ENCODE measurements at places on chromosomes 16 and 17.

- DNase-seq, result no peak
Observed at GRCh38 chr17:6994666-6995256, 1.1 kb upstream of the ALOX12 start.

DNA sequence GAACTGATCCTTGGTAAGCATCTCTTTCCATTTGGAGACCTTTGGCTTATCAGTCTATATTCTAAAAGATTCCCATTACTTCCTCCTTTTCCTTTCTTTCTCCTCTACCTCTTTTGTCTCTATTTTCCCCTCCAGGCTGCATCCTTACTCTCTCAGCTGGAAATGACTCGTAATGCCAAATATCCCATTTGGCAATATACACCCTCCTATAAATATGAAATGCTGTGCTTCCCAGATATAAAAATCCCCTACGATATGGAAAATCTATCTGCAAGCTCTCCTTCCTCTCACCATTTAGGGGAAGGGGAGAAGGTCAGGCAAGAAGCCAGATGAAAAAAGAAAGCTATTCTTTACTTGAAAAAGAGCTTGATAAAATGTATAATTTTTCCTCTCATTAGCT lies 39.9 kb downstream of the XPO6 start:
- no peak for DNase-seq

DNA sequence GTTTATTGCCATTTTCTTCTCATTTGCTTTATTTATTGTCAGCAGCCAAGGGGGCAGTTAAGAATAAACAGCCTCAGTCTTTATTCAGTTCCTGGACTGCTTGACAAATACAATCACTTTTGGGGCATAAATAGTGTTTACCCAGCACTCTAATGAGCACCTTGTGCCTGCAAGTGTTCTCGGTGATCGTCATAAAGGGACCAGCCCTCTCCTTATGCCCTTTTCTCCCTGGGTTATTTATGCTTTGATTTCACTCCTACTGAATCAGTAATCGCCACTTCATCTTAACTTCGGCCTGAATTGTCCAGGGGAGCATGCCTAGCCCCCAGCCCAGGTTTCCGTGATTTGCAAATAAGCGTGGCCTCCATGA lies 55.7 kb upstream of the CACNG5 start:
- DNase-seq, result no peak

DNA sequence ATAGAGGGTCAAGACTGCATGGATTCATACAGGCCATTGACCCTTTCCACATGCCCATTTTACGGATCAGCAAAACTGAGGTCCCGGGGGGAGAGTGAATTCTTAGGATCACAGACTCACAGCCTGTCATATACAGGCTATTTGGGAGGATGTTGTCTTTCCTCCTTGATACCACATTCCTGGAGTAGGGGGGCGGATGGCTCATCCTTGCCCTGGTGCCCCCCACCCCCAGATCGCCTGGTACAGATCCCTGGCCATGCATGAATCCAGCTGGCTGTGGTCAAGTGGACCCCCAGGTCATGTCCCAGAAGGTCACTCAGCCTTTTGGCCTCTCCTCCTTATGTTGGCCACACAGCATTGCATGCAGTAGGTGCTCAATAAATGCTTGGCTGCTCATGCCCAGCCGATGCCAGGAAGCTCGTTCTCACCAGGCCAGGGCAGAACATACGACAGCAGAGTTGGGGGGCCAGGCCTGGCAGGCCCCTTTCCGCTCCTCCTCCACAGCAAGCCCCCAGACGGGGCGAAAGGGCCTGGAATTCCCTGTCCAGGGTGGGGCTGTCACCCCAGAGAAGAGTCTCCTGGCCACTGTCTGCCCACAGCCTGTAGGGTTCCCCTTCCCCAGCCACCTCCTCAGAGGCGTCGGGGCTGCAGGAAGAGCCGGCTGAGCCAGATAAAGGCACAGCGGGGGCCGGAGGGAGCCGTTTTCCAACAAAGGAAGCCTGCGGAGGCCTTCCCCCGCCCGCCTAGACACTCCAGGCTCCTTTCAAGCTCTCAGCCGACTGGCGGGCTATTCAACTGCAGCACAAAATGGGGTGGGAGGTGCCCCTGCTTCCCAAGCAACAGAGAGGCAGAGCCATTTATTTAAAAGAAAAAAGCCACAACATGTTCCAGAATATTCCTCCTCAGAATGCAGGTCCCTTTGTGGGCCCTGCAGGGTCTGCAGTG lies 215.7 kb upstream of the CIBAR2 start:
- DNase-seq, result no peak

DNA sequence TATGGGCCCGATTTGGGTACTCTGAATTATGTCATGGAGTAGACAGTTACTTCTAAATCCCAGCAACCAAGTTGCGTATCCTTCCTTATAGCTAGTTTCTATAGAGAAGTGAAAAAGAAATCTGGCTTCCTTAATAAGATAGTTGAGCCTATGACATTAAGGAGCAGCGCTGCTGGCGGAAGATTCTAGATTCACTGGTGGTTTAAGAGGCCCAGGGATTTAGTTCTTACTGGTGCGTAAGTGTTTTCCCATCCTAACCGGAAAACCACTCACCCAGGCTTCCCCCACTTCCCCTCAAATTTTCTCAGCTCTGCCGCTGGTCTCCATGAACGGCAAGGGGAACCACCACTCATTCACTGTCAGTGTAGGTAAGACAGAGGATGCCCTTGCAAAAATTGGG lies 230.4 kb downstream of the CPPED1 start:
- DNase-seq, result no peak

DNA sequence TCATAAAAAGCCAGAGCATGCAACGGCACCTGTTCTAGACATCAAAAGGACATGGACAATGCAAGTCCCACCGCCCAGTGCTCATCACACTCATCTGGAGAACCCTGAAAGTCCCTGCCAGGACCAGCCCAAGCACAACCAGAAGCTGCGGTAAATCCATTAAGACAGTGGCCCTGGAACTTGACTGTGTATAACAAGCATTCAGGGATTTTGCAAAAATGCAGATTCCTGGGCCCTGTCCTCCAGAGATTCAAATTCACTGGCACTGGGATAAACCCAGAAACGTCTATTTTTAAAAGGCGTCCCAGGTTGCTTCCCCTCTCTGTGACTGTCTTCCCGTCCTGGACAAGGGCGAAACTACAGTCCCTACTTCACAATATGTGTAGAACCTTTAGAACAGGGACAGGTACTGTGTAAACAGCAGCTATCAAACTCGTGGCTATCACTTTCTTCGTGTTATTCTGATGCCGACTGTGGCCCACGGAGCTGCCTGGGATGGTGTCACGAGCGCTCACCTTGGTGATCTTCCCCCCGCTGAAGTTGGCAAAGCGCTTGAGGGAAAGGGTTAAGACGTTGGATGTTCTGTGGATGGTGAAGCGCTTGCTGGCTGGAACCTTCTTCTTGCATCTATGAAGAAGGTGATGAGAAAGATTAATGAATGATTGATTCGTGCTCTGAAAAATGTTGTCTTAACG lies 22.3 kb downstream of the USP36 start:
- DNase-seq, result no peak

GRCh38 chr16:85619101-85619891 lies 6.2 kb downstream of the GSE1 start:
- no peak for DNase-seq

DNA sequence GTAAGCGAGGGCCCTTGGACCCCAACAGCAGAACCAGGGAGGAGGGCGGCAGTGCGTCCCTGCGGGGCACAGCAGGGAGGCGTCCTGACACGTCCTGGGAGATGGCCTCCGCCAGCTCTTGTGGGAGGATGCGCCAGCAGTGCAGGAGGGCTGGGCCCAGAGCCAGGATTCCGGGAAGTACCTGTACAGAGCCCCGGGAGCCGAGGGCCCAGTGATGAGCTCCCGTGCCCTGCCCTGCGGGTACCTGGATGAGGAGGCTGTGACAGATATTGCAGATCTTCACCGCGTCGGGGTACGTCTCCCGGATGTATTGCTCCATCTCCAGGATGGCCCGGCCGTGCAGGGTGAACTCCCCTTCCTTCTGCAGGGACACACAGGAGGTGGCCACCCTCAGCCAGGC lies 23.1 kb downstream of the KDM8 start:
- DNase-seq, result no peak

- no peak for DNase-seq
Observed at GRCh38 chr17:75456039-75456416, 407 bp upstream of the TMEM94 start.
